ENCODE measurements at places on chromosomes 3 and 15.

DNA sequence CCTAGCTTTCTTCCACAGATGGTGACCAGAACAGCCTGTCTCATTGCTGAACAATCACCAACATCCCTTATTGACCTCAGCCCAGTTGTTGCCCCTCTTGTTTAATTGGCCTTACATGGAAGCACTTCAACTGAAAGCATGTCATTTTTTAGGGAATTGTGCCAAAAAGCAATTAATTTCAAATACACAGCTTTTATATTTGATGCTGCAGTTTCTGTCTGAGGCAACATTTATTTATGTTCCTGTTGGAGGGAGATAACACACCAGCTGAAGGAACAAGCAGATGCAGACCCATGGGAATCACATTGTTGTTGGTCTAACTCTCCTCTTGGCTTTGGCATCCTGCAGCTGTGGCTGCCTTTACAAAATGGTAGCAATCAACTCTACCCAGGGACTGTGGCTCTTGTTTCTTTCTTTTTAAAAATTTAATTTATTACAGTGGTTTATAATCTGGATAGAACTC, 498.1 kb upstream of the RGMA start:
- no peak for DNase-seq

- DNase-seq: no peak
These were observed 104.6 kb upstream of the STRIT1 start for GRCh38 chr3:155398046-155398445.

- no peak for DNase-seq
These were observed 38.4 kb upstream of the MEIS2 start for GRCh38 chr15:37138591-37139215.

DNA sequence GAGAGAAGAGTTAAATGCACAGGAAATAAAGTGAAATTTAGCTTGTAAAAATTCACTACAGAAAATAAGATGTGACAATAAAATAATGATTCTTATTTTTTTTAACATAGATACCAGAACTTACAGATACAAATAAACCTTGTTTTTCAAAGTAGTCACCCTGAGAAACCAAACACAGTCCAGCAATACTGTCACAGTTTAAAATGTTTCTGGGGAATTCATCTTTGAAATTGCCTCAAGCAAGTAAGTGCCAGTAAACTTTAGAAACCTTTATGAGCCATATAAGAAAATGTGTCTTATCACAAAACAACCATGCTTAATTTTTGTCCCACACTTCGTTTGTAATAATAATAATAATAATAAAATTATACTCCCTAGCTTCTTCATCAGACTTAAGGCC, 19.9 kb downstream of the SHOX2 start:
- no peak for DNase-seq

GRCh38 chr3:54342676-54343075, 220.3 kb downstream of the CACNA2D3 start:
- DNase-seq: no peak

GRCh38 chr3:171865191-171865865, 22.2 kb downstream of the TMEM212 start:
- DNase-seq: no peak

DNA sequence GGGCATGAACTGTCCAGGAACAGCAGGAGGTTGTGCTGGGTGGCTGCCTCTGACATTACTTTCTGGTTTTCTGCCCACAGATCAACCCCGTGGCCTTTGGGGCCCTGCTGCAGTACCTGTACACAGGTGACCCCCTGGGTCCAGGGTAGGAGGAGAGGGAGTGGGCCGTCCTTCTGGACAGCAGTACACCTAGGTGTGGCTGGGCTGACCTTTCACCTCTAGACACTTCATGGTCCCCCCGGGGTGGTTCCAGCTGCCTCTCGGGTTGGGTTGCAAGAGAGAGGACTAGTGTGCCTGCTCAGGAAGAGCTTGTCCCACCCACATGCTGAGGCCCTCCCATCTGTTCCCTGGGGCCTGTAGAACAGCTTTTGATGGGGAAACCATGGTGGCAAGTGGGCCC, 3.7 kb downstream of the ABTB1 start:
- no peak for DNase-seq

- DNase-seq: no peak
These were observed 23.5 kb downstream of the PYDC2 start for GRCh38 chr3:191484461-191484860.

Data from AG08395 (cell line).